ENCODE measurements at places on chromosomes 6 and 20.

- no peak for DNase-seq
Observed at GRCh38 chr6:65924411-65924810, 217.4 kb upstream of the EYS start.

DNA sequence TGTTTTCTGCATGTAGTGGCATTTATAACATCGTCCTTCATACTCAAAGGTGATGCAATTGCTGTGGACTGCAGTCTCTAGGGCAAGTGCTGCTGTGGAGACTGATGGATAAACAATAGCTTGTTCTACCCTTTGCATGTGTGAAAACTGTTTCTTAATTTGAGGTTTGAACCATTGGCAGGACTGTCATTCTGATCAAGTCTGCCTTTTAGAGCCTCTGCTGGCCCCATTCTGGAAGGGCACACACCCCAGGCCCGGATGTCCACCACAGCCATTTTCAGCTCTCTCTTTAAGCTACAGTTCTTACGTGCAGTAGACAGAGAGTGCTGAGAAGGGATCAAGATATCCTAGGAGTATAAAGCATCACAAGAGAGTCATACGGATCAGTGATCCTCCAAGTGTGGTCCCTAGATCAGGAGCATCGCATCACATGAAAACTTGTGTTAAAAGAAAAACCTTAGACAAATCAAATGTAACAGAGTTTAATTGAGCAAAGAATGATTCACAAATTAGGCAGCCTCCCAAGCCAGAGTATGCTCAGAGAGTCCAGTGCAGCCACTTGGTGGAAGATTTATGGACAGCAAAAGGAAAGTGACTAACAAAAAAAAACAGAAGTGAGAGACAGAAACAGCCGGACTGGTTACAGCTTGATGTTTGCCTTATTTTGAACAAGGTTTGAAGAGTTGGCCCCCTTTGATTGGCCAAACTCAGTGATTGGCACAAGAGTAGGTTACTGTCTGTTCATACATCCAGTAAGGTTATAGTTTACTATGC is 52.0 kb downstream of the FRK start:
- DNase-seq: no peak

GRCh38 chr6:28863604-28864325 is 60.0 kb downstream of the TRIM27 start:
- peak; percentile 77 for DNase-seq

DNA sequence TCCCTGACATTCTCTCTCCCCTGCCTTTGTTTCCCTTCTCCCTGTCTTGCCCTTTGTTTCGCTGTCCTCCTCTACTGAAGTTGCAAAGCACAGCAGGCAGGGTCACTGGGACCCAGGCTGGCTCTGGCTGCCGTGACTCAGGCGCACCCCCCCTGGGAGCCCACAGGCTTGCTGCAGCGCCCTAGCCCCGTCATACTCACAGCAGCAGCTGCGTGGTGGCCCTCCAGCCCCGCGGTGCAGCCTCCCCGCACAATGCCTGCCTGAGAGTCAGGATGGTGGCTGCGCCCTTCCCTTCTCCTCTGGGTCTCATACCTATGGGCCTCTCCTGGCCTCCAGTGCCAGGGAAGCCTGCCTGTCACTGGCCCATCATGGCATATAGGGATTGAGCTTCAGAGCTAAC is 41.7 kb downstream of the TXNDC5 start:
- no peak for DNase-seq

Data from NCI-H526 (cell line).